ENCODE measurements at places on chromosomes 7 and 10.
A peak's percentile ranks its signal among the peaks of the same experiment; 100 is the strongest.

GRCh38 chr10:101453791-101454718, 100.1 kb downstream of the BTRC start:
- DNase-seq, result no peak

GRCh38 chr7:105055084-105055483, 41.1 kb downstream of the KMT2E start:
- DNase-seq, result no peak

- DNase-seq, result peak; percentile 12
Observed at GRCh38 chr10:22977751-22978150, 49.9 kb downstream of the ARMC3 start.

DNA sequence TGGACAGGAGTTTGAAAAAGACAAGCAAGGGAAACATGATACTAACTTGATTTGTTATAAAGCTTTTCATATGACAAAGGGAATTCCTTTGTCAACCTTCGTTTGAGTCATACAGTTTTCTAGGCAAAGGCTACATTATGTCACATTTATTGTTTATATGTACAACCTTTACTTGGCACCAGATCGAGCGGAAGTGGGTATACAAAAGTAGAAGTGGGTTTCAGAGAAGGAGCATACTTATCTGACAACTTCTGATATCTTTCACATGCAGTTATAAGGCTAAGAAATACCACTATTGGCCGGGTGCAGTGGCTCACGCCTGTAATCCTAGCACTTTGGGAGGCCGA, 11.0 kb downstream of the STMP1 start:
- DNase-seq, result peak; percentile 80

DNA sequence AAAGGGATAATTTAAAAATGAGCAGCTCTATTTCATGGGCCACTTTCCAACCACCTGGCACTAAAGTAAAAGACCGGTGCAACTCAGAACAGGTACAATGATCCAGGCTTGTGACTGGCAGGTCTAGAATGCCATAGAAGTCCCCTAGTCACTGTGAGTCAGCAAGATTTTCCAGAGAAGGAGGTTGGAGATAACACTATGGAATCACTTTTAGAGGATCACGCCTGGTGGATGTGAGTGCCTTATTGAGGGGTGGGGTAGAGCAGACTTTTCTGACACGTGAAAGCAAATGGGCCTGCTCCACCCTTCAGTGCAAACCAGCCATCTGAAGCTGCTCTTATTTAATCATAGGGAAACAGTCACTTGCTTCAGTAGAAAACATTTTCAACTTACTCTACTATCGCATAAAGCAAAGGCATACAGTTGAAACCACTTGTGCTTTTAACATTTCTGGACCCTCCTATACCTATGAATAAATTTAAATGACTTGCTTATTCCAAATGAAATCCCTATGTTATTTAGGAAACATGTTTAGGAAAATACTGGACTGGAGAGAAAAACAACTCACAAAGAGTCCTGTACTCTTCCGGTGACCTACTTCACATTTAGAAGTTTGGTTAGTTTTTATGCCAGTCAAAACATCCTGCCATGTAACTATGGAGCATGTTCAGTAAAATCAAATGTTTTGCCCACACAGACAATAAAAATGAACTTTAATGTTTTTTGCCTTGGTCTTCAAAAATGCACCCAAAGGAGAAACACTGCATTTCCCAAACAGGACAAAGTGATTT, 21.5 kb upstream of the AKR1C1 start:
- DNase-seq, result peak; percentile 53

GRCh38 chr7:93574646-93575554, at the start of gene CALCR:
Gene CALCR, minus strand, starts transcription at chr7:93574724. Its CDS starts 87,743 bp downstream, at chr7:93486981.
- no peak for DNase-seq

DNA sequence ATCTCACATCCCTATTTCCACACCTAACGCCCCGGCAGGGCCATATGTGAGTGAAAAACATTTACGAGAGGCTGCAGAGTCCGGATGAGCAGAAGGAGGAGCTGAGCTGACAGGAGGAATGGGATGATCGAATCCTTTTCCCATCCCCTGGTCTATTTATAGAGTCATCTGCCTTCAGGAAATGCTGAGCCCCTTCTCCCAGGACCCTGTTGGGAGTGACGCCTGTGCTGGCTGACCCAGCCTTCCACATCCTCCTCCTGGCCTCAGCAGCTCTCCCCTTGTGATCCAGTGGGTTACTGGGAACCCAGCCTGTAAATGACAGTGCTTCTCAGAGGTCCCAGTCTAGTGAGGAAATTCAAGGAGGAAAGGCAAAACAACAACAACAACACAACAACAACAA, 16.6 kb downstream of the DENND2A start:
- DNase-seq, result no peak

GRCh38 chr10:78852466-78853240, 216.1 kb upstream of the ZMIZ1 start:
- DNase-seq, result peak; percentile 42

GRCh38 chr10:57119684-57120083, 758.6 kb upstream of the ZWINT start:
- no peak for DNase-seq

GRCh38 chr7:128880791-128881457, 18.3 kb downstream of the ATP6V1F start:
- no peak for DNase-seq

GRCh38 chr7:6166443-6166891, 106.0 kb downstream of the CYTH3 start:
- no peak for DNase-seq

DNA sequence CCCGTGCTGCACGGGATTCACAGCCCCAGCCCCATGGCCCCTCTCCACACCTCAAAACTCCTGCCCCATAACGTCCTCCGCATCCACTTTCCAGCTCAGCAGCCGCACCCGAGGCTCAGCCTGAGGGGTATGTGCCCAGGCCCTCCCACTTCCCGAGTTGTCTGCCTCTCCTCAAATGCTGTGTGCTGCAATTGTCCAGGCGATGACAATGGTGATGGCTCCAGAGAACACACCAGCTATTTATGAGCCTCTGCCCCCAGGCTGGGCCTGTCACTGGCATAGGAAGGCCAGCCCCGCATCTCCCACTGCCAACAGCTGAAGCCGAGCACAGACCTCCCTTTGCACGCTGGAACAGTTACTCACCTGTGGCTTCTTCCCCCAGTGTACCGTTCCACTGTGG, 2.4 kb upstream of the LDB3 start:
- DNase-seq, result no peak

DNA sequence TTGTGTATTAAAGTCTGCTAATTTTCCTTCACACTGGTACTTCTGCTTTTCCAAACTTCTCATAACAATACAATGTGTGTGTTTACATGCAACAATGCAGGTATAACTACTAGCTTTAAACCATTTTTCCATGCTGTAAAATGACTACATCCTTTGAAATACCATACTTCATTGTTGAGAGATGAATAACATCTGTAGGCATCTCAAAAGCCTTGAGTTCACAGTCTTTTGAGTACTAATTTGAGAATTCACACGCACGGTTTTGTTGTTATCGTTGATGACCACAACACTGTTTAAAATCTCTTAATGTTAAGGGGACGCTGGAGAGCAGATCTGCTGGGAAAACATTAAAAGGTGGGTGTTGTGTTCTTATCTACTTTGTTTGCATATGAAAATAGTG, 37.4 kb downstream of the SEMA3A start:
- DNase-seq, result no peak

- DNase-seq, result no peak
Observed at GRCh38 chr10:104935656-104936055, 294.6 kb downstream of the SORCS3 start.

DNA sequence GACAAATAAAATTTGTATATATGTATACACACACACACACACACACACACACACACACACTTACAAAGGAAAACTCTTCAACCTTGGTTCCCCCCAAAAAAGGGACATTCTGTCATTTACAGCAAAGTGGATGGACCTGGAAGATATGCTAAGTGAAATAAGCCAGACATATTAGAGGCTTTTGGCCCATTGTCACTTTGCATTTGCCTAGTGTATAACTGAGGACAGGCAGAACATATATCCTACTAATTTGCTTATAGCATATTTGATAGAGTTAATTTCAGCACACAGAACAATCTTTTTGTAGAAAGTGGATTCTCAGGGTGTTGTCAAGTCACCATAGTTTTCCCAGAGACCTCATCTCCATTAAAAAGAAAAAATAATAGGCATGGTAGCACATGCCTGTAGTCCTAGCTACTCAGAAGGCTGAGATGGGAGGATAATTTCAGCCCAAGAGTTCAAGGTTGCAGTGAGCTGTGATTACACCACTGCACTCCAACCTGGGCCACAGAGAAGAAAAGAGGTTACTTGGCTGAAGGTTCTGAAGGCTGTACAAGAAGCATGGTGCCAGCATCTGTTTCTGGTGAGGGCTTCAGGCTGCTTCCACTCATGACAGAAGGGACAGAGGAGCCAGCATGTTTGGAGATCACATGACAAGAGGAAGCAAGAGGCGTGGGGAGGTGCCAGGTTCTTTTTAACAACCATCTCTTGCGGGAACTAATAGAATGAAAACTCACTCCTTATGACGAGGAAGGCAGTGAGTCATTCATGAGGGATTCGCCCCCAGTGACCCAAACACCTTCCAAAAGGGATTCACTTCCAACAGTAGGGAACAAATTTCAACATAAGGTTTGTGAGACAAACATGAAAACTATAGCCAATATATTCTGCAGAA, 135.6 kb downstream of the TMEM168 start:
- DNase-seq, result peak; percentile 32

- DNase-seq, result no peak
Observed at GRCh38 chr7:33661430-33662160, 243.7 kb upstream of the BMPER start.

- DNase-seq, result no peak
Observed at GRCh38 chr10:64558094-64558835, 1037.1 kb downstream of the REEP3 start.

DNA sequence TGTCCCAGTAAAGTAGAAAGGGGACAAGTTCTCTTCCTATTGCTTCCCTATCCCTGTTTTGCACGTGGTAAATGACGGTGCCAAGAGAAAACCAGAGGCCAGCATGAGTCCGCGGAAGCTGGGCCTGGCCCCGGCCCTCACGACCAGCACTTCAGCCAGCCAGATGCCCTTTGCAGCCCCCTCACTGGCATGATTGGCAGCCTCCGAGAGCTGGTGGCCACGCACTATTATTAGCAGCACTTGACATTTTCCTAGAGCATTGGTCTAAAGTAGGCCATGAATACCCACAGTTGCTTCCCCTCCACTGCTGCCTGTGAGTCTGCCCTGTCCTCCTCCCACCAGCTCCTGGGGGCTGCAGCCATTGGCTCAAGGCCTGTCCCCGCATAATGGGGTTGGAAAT, 369.1 kb downstream of the PLXNA4 start:
- DNase-seq, result no peak

DNA sequence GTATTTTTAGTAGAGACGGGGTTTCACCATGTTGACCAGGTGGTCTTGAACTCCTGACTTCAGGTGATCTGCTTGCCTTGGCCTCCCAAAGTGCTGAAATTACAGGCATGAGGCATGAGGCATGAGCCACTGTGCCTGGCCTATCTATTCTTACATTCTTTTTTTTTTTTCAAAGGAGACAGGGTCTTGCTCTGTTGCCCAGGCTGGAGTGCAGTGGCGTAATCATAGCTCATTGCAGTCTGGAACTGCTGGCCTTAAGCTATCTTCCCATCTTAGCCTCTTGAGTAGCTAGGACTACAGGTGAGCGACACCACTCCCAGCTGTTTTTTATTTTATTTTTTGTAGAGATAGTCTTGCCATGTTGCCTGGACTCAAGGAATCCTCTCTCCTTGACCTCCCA, 20.5 kb downstream of the RSBN1L start:
- no peak for DNase-seq
